ENCODE measurements at places on chromosomes 5 and 9. TPM values are rescaled to one million over a fixed set of nuclear protein-coding genes. Genes with fewer than 3 reads are reported as not detected.

DNA sequence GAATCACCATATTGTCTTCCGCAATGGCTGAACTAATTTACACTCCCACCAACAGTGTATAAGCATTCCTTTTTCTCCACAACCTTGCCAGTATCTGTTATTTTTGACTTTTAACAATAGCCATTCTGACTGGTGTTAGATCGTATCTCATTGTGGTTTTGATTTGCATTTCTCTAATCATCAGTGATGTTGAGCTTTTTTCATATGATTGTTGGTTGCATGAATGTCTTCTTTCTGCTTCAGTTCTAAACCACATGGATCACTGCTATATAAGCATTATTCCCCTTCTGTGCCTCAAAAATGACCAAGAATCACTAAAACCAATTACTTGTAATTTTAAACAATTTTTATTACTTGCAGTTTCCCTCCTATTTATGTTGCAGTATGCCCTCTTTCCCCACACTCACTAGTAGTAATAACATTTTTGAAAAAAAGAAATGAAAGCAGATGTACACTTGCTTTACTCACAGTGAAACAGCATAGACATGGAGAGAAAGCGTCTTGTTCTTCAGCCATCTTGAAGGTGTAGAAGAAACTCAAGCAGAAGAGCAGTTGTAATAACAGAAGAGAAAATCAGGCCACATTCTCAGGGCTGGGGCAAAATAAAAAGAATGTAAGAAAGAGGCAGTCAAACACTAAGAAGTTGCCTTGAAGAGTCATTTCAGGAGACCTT, 4.5 kb upstream of the TMEM252 start:
- H3K4me3 ChIP-seq: no peak overlapping the region
- DNase-seq: no peak
- H3K27ac ChIP-seq: no peak overlapping the region
- no peaks in the 10 kb centered on the region for H3K4me1 ChIP-seq

- H3K4me3 ChIP-seq: no peak overlapping the region
- no peaks in the 10 kb centered on the region for H3K27me3 ChIP-seq
- no peak overlapping the region for H3K27ac ChIP-seq
- H3K4me1 ChIP-seq: peaks cover 17% of the 10 kb centered on the region
- H3K36me3 ChIP-seq: no peaks in the 10 kb centered on the region
- DNase-seq: no peak
These were observed 12.7 kb upstream of the ZCCHC7 start for GRCh38 chr9:37107701-37108100.

- no peak for DNase-seq
- no peak overlapping the region for H3K4me3 ChIP-seq
- H3K36me3 ChIP-seq: no peaks in the 10 kb centered on the region
- no peak overlapping the region for H3K27ac ChIP-seq
These were observed 238.5 kb upstream of the PIK3R1 start for GRCh38 chr5:67976891-67977601.

DHX29 gene
- 21.7 TPM for total RNA-seq

DNA sequence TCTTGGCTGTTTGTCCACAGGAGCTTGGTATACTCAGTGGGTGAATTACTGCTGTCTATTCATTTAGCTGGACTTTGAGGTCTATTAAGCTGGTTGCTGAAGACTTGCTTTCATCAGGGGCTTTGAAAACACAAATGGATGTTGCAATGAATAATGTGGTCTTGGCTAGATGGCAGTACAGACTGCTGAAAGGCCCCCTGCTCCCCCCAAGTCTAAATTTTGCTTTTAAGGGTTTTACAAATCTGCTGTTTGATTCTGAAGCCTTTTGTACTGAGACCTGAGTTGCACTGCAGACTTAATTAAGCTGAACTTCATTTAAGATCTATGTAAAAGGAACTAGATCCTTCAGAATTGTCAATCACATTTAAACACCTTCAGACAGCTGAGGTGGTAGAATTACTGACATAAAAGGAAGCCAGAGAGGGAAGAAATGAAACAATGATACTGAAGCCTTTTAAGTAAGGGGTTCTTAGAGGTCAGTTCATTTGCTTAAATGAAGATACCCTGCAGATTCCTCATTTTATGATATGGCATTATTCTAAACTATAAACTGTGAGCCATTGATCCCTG, 37.3 kb downstream of the KCTD16 start:
- H3K36me3 ChIP-seq: no peaks in the 10 kb centered on the region
- H3K4me1 ChIP-seq: no peaks in the 10 kb centered on the region
- DNase-seq: no peak
- no peak overlapping the region for H3K4me3 ChIP-seq
- peaks cover 16% of the 10 kb centered on the region for H3K27me3 ChIP-seq

ECSCR gene
- 0.82 TPM for total RNA-seq

ASPN gene
- total RNA-seq: not detected

DNA sequence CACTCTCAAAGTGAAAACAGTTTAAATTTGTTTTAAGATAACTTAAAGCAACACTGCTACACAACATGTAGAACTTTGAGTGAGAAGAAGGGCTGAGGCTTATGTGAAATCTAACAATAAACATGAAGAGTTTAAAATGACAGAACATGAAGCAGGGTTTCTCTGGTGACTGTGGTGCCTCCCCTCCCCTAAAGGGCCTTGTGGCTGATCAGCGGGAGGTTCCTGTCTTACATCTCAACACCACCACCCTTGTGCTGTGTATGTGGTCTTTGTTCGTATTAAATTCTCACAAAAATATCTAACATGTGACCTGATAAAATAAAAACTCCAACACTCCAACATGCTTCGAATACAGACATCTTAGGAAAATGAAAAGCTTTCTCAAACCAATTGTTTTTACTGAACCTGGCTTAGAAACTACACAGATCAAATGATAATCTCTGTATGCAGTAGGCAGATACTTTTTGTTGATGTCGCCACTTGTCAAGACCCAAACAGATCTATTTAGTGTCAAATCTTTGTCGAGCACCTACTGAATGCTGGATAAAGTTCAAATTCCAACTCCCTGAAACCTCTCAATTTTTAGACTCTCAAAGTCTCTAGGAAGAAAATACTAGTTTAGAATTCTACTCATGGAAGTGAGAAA, 9.9 kb upstream of the IQGAP2 start:
- peaks cover 55% of the 10 kb centered on the region for H3K4me1 ChIP-seq
- H3K27ac ChIP-seq: no peak overlapping the region
- H3K27me3 ChIP-seq: no peaks in the 10 kb centered on the region

ANKH gene
- 80.5 TPM for total RNA-seq

DNA sequence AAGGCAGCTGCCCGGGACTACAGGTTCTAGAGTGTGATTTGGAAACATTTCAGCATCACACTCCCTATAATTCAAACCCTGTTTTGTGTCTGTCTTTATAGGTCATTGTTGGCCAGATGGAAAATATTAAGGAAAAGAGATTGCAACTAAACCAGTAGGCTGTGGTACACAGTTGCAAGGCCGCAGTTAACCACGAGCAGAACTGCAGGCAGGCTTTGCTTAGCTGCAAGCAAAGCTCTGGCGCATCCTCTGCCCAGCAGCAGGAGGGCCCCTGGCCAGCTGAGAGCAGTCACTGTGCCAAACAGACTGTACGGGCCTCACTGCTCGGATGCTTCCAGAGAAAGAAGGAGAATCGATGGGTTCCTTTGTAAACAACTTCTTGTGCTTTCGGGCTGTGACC, 204.5 kb downstream of the DENND1A start:
- no peaks in the 10 kb centered on the region for H3K4me1 ChIP-seq
- no peaks in the 10 kb centered on the region for H3K27me3 ChIP-seq
- no peak overlapping the region for H3K4me3 ChIP-seq
- DNase-seq: no peak
- no peak overlapping the region for H3K27ac ChIP-seq

GRCh38 chr9:115415450-115415849, 297.5 kb upstream of the TNC start:
- H3K36me3 ChIP-seq: no peaks in the 10 kb centered on the region
- H3K27ac ChIP-seq: no peak overlapping the region
- H3K4me1 ChIP-seq: no peaks in the 10 kb centered on the region
- H3K27me3 ChIP-seq: no peaks in the 10 kb centered on the region

SIMC1 gene
- 20.5 TPM for total RNA-seq

DNA sequence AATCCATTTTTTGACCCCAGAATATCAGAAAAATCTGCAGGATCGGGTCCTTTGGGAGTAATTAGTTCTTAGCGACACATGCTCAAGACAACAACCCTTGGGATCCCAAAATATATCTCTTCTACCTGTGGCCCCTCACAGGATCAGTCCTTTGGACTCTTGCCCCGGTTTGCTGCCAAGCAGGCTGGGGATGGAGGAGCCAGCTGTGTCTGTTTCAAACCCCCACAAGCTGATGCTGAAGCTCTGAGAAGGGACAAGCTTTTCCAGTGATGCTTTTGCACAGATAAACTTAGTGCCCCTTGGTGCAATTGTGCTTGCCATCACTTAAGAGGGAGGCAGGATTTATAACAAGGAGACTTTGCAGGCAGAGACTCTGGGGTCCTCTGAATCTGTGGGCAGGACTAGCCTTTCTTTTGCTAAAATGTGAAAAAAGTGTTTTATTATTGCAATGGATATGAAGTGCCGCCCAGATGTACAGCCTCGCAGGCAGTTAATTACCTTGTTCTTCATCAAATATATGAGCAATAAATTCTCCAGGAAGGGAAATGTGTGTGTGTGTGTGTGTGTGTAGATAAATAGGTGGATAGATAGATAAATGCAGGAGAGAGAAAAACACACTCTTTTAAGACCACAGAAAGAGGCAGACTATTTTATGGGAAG, 9.6 kb upstream of the LHX2 start:
- H3K36me3 ChIP-seq: no peaks in the 10 kb centered on the region
- H3K4me3 ChIP-seq: no peak overlapping the region
- DNase-seq: no peak
- H3K4me1 ChIP-seq: peaks cover 16% of the 10 kb centered on the region
- no peak overlapping the region for H3K27ac ChIP-seq
- H3K27me3 ChIP-seq: peaks cover 67% of the 10 kb centered on the region

DNA sequence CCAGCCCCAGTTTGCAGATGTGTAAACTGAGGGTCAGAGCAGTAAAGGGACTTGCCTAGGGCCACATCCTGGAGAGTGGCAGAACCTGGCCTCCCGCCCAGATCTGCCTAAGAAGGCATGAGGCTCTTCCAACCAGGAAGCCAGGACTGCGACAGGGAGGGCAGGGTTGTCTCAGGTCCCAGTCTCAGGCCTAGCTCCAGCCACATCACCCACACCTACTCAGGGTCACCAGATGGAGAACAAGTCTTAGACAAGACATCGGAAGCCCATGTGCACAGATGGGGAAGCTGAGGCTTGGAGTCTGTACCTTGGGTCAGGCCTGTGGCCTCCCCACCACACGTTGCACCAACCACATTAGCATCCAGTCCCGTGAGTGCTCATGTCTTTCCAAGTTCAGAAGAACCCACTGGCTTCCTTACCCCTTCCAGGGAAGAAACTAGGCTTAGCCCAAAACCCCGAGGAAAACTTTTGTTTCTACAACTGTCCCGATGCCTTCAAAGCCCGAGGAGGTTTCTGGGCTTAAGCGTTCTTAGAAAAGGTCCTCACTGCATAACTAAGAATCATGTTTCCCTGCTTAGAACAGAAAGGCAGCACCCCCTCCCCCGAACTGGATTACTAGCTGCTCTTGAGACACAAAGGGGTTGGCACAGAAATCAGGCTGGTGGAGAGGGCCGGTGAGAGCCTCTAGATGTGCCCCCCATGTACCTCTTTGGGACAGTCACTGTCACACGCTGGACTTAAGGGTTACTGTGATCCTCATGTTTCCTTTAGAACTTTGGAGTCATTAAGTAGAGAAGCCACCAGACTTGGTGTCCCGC, 2.2 kb downstream of the FAM78A start:
- peak overlapping the region; percentile 82 for H3K4me3 ChIP-seq
- no peak for DNase-seq
- H3K36me3 ChIP-seq: peaks cover 4% of the 10 kb centered on the region

GRCh38 chr5:127567026-127567768, 49.8 kb downstream of the PRRC1 start:
- no peaks in the 10 kb centered on the region for H3K36me3 ChIP-seq
- no peak overlapping the region for H3K4me3 ChIP-seq
- no peaks in the 10 kb centered on the region for H3K27me3 ChIP-seq
- H3K27ac ChIP-seq: no peak overlapping the region

- no peaks in the 10 kb centered on the region for H3K36me3 ChIP-seq
- no peaks in the 10 kb centered on the region for H3K4me1 ChIP-seq
- no peak overlapping the region for H3K27ac ChIP-seq
- H3K27me3 ChIP-seq: no peaks in the 10 kb centered on the region
- peak; percentile 12 for DNase-seq
- H3K4me3 ChIP-seq: no peak overlapping the region
These were observed 51.5 kb upstream of the RNU6ATAC start for GRCh38 chr9:134215699-134216448.

- H3K27me3 ChIP-seq: peaks cover 3% of the 10 kb centered on the region
- H3K27ac ChIP-seq: no peak overlapping the region
- no peaks in the 10 kb centered on the region for H3K4me1 ChIP-seq
- no peak overlapping the region for H3K4me3 ChIP-seq
- no peak for DNase-seq
These were observed 3.4 kb downstream of the ASS1 start for GRCh38 chr9:130448035-130448624.

ZNF483 gene
- total RNA-seq: 2.8 TPM

GRCh38 chr5:68709239-68709638, 384.6 kb upstream of the SLC30A5 start:
- H3K27ac ChIP-seq: no peak overlapping the region
- DNase-seq: no peak

RALGPS1 gene
- total RNA-seq: 2.4 TPM

Measured in CD8-positive, alpha-beta memory T cell (primary cell).